Right atrium auricular region (tissue), 2 donors: ENCODE measurements at places on chromosomes 4 and X. TPM values are rescaled to one million over a fixed set of nuclear protein-coding genes. Genes with fewer than 3 reads are reported as not detected.

DNA sequence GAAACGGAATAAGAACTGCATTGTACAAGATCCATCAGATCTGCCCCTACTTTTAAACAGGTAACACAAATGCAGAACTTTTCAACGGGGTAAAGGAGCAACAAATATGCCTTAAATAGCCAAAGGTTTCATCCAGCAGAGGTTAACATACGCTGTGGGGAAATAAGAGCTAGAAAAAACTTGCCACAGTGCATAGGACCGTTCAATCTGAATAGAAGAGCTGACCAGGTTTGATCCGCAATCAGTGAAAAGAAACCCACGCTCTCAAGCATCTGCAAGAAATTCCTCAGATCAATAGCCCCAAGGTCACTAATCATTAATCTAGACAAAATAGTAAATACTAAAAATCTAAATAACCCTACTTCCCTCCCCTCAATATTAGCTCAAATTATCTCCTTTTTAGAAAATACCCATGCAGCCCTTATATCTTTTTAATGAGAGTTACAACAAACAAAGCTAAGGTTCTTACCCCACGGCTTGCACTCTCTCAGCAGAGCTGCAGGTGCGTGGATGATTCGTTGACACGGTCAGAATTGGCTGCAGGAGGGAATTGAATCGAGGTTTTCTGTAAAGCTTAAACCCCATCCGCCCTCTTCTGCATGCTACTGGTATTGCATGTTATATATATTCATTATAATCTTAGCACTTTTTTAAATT, at the start of gene TLR10:
TSS of gene TLR10 (minus strand) at position 539 of the 657 bp plus-strand sequence. CDS start 7,400 bp downstream, outside the sequence.
- no peak within 1 kb of the TSS for H3K4me3 ChIP-seq
- H3K4me1 ChIP-seq, result no peaks in the 10 kb centered on the region
- DNase-seq, result no peak

GRCh38 chr4:8380511-8381415, 59.8 kb downstream of the ACOX3 start:
- no peak for DNase-seq
- peak overlapping the region; percentile 80 for H3K27ac ChIP-seq
- peaks cover 39% of the 10 kb centered on the region for H3K4me1 ChIP-seq
- H3K27me3 ChIP-seq, result no peaks in the 10 kb centered on the region
- no peak overlapping the region for H3K4me3 ChIP-seq
- H3K36me3 ChIP-seq, result peaks cover 13% of the 10 kb centered on the region

- no peaks in the 10 kb centered on the region for H3K4me1 ChIP-seq
- H3K4me3 ChIP-seq, result no peak overlapping the region
- no peak overlapping the region for H3K27ac ChIP-seq
- no peaks in the 10 kb centered on the region for H3K36me3 ChIP-seq
- H3K27me3 ChIP-seq, result no peaks in the 10 kb centered on the region
- no peak for DNase-seq
Observed at GRCh38 chr4:56705966-56706365, 24.9 kb upstream of the HOPX start.

DNA sequence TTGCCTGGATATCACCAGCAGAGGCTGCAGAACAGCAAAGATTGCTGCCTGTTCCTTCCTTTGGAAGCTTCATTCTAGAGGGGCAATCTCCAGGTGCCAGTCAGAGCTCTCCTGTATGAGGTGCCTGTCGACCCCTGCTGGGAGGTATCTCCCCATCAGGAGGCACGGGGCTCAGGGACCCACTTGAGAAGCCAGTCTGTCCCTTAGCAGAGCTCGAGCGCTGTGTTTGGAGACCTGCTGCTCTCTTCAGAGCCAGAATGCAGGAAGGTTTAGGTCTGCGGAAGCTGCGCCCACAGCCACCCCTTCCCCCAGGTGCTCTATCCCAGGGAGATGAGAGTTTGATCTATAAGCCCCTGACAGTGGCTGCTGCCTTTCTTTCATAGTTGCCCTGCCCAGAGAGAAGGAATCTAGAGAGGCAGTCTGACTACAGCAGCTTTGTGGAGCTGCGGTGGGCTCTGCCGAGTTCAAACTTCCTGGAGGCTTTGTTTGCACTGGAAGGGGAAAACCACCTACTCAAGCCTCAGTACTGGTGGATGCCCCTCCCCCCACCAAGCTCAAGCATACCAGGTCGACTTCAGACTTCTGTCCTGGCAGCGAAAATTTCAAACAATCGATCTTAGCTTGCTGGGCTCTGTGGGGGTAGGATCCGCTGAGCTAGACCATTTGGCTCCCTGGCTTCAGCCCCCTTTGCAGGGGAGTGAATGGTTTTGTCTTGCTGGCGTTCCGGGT, 57.9 kb downstream of the DKK2 start:
- no peak for DNase-seq
- H3K4me3 ChIP-seq, result no peak overlapping the region
- no peaks in the 10 kb centered on the region for H3K36me3 ChIP-seq
- H3K27me3 ChIP-seq, result no peaks in the 10 kb centered on the region

- no peaks in the 10 kb centered on the region for H3K36me3 ChIP-seq
- DNase-seq, result no peak
- no peak overlapping the region for H3K27ac ChIP-seq
- no peak overlapping the region for H3K4me3 ChIP-seq
- H3K4me1 ChIP-seq, result no peaks in the 10 kb centered on the region
Observed at GRCh38 chr4:5874811-5875449, 18.0 kb downstream of the CRMP1 start.

DNA sequence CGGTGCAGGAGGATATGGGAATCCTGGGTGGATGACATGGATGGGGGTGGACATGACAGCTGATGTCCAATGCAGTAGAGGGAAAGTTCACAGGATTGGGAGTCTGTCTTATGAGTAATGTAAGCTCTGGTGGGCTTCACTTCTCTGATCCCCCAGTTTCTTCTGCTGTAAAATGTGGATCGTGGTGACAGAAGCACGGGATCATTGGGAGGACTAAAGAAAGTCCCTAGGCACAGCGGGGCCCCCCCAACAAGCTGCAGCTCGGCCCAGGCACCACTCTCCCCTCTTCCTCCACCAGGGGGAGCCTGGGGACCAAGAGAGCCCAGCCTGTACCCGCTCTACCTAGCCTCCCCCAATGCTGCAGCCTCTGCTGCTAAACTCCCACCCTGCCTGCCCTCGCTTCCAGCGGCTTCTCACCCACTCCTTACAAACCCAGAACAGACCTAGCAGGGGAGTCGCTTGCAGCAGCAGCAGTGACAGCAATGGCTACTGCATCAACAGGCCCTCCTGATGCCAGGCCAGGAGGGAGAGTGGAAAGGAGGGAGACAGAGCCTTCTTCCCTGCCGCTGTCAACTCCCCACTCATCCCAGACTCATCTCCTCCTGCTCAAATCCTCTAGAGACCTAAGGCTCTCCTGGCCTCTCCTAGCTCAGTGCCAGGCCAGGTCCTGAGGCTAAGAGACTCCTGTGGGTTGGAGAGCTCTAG, 36.1 kb upstream of the IQSEC2 start:
- no peaks in the 10 kb centered on the region for H3K4me1 ChIP-seq
- DNase-seq, result peak; percentile 69
- no peaks in the 10 kb centered on the region for H3K36me3 ChIP-seq
- H3K27ac ChIP-seq, result no peak overlapping the region

DNA sequence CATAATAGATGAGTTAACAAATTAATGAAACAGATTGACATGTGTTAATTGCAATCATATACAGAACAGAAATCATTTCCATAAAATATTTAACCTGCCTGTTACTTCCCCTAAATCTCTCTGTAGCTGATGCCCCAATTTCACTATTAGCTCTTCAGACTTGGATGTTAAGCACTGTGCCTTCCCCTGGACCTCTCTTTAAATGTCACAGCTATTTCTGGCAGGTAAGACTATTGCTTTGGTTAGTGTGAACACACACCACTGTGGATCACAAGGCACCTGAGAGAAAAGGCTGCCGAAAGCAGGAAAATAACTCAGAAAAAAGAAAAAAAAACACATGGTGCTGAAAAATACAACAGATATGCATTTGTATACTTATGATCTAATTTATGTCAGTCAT, 91.3 kb downstream of the SNCA start:
- no peaks in the 10 kb centered on the region for H3K4me1 ChIP-seq
- H3K27me3 ChIP-seq, result no peaks in the 10 kb centered on the region
- DNase-seq, result no peak
- no peak overlapping the region for H3K27ac ChIP-seq

GRCh38 chr4:185881430-185881829, 69.4 kb upstream of the SORBS2 start:
- no peaks in the 10 kb centered on the region for H3K4me1 ChIP-seq
- H3K27me3 ChIP-seq, result no peaks in the 10 kb centered on the region
- no peak overlapping the region for H3K27ac ChIP-seq
- DNase-seq, result no peak

- no peak overlapping the region for H3K27ac ChIP-seq
- H3K36me3 ChIP-seq, result no peaks in the 10 kb centered on the region
- H3K4me1 ChIP-seq, result no peaks in the 10 kb centered on the region
- DNase-seq, result no peak
Observed at GRCh38 chr4:24328711-24329110, 255.6 kb downstream of the DHX15 start.

DNA sequence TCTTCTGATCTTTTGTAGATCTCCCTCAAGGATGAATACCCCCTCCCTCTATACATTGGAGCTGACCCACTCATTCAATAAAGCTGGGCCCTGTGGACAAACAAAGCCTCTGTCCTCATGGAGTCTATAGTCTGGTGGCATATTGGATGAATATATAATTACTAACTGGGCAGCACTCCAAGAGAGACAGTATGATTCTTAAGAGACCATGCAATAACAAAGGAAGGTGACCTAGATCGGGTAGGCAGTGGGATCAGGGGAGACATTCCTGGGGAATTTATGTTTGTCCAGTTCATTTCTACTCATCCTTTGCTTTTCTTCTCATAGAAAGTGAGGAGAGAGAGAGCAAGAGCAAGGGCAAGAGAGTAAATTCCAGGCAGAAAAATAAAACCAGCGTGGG, 23.5 kb upstream of the CXCL13 start:
- no peak for DNase-seq
- H3K4me1 ChIP-seq, result no peaks in the 10 kb centered on the region
- no peaks in the 10 kb centered on the region for H3K36me3 ChIP-seq
- H3K27me3 ChIP-seq, result no peaks in the 10 kb centered on the region
- no peak overlapping the region for H3K4me3 ChIP-seq

DNA sequence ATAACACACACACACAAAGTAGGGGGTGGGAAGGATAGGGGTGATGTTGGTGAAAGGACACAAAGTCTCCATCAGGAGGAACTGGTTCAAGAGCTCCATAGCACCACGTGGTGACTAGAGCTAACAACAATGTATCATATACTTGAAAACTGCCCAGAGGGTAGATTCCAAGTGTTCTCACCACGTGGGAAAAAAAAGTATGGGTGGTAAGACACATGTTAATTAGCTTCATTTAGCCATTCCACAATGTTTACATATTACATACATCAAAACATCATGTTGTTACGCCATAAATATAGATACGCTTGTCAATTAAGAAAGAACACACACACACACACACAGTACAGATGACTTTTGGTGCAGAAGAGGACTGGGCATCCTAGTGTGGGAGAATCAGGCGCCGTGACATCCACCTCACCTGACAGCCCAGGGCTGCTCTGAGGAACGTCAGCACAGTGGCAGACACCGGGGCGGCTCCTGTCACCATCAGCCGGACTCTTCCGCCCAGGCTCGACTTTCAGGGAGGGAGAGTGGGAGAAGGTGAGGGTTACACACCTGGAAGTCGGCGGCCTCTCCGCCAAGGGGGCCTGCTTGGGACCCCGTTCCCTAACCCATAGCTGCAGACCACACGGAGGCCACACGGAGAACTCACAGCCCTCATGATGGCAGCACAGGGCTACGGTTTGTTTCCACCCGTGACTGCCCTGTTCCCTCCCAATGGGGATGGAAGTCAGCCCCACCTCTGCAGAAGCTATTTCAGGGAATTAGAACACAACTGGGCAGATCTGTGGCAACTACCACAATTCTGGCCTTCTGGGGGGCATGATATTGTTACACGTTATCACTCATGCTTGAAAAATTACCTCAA, 31.8 kb upstream of the CENPU start:
- H3K36me3 ChIP-seq, result peaks cover 94% of the 10 kb centered on the region
- no peaks in the 10 kb centered on the region for H3K4me1 ChIP-seq
- no peak overlapping the region for H3K4me3 ChIP-seq
- H3K27me3 ChIP-seq, result no peaks in the 10 kb centered on the region
- no peak overlapping the region for H3K27ac ChIP-seq
- no peak for DNase-seq

GRCh38 chr4:1478766-1479355, 72.6 kb upstream of the NKX1-1 start:
- no peak overlapping the region for H3K4me3 ChIP-seq
- H3K36me3 ChIP-seq, result no peaks in the 10 kb centered on the region
- no peaks in the 10 kb centered on the region for H3K27me3 ChIP-seq

DNA sequence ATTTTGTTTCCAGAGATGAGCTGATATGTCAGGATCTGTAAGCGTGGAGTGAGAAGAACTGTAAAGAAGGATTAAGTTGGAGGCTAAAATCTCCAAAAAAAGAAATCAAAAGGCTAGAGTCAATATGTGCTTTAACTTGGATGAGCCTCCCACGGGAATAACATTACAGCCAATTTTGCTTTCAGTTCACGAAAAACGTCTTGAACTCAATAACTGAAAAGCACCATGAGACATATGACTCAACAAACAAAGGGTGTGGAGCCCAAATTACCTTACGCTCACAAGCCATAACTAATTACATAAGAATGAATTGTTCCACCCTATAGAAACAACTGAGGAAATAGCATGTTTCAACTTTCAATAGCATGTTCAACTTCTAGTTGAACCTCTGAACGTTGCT, 22.3 kb downstream of the TMPRSS11D start:
- H3K36me3 ChIP-seq, result no peaks in the 10 kb centered on the region
- H3K27ac ChIP-seq, result no peak overlapping the region
- no peak for DNase-seq

MAGED4B gene
- 3.4 TPM for total RNA-seq

P2RY8 gene
- 0.93 TPM for total RNA-seq

CXorf65 gene
- not detected for total RNA-seq
